Activated CD8-positive, alpha-beta memory T cell treated with anti-CD3 and anti-CD28 coated beads for 1 hour (primary cell): ENCODE measurements at places on chromosomes 12 and 14.

- DNase-seq: no peak
These were observed 244.9 kb downstream of the C12orf50 start for GRCh38 chr12:87784350-87784749.

- DNase-seq: no peak
These were observed 111.0 kb upstream of the LHX5 start for GRCh38 chr12:113582521-113583218.

DNA sequence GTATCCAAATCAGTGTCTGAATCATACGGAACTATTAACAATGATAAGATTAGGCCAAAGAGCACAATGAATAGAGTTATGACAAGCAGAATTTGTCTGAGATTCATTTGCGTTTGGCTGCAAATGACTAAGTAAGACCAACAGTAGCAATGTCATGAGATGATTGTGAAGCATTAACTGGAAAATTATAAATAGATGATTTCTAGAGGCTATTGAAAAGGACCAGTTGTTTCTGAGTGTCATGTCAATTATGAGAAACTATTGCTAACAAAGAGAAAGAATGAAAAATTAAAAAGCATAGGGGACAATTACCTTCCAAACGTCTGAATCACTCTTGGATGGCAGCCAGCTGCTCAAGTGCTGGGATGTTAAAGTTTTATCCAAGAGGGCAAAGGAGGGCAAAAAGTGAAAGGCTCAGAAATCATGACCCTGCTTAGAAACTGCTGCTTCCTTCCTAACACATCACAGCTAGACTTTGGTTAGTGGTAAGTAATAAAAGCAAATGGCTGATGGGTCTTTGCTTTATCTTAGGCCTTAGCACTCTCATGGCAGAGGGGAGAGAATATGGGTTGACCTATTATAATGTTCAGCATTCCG, 89.0 kb downstream of the AKAP6 start:
- no peak for DNase-seq

DNA sequence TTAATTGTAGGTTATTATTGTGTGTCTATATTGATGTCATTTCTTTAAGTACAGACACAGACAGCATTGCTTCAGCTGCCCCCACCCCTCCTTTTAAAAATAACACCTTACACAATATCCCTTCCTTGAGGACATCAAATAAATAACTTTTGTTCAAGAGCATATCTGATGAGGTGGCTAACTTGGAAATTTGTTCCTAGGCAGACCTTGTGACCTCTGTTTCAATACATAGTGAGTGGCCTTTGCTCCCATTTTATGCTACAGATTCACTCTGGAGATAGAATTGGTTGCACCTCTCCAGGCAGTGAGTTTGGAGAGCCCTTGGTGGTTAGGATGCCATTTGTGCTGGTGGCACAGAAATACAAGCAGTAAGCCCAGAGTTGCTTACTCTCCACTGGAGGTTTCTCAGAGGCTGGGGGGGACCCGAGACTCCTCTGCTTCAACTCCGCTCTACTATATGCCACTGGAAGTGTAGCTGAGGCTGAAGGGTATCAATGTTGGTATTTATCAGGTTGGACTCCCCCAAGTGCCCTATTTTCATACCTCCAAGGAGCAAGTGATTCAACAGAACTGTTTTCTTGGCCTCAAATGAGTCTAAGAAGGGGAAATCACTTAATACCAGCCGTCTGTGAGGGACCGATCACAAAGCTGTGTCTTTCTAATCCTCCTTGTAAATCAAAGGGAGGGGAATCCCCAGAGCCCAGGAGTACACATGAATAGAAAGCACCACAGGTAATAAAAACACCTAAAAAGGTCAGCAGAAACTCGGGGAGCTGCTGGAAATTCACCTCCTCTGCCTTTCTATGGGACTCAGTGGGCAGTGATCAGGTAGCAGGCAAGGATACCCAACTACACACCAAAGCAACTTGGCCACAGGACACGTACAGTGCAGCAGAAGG, 463.1 kb downstream of the RAD51B start:
- DNase-seq: no peak

GRCh38 chr12:28446031-28446430, 255.8 kb downstream of the CCDC91 start:
- no peak for DNase-seq

GRCh38 chr12:30015631-30016337, 232.0 kb upstream of the TMTC1 start:
- no peak for DNase-seq

GRCh38 chr14:68924186-68925158, 54.6 kb downstream of the ACTN1 start:
- DNase-seq: no peak

GRCh38 chr14:101039031-101039754, 135.7 kb upstream of the RTL1 start:
- DNase-seq: no peak

- DNase-seq: no peak
These were observed 156.0 kb downstream of the LRIG3 start for GRCh38 chr12:58764100-58764953.

GRCh38 chr14:95707327-95707726, 6.6 kb downstream of the TCL1A start:
- no peak for DNase-seq

DNA sequence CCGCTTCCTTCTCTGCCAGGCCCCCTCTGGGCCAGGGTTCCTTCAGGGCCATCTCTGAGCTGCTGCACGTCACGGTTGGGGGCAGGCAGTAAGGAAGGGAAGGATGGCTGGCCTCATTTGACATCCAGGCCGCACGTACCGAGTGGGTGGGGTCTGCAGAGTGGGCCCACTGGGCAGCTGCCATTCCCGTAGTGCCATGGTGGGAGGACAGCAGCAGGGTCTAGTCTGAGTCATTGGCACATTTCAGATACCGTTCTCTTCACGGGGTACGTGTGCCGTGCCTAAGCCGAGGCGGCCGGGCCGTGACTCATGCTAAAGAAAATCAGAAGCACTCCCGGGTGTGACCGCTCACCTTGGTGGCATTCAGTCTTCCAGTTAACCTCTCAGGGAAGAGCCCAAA, 43.9 kb downstream of the IL31 start:
- no peak for DNase-seq

GRCh38 chr14:103704708-103705107, 10.5 kb downstream of the XRCC3 start:
- DNase-seq: no peak

DNA sequence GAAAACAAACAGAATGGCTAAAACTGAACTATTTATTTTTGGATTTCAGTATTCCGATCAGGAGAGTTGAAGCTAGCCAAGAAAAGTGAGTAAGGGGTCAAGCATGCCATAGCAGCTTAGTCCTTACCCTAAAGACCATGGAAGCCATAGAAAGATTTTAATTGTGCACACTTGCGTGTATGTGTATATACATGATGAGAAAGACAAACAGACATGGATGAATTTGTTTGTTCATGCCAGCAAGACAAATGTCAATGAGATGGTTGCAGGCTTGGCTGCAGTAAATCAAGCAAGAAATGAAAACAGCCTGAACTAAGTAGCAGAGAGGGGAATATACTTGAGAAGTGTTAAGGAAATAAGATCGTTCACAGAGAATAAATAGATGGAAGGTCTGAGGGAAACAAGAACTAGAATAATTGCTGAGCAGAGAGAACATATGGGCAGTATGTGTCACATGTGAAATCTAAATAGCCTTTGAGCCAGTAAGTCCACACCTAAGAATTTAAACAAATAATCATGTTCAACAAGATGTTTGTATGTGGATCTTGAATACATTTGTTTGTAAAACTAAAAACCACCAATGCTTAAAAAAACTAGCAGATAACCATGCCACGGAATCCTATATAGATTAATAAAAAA, 14.8 kb downstream of the SNW1 start:
- DNase-seq: no peak

GRCh38 chr14:70045844-70046535, 142.8 kb downstream of the SLC8A3 start:
- no peak for DNase-seq

DNA sequence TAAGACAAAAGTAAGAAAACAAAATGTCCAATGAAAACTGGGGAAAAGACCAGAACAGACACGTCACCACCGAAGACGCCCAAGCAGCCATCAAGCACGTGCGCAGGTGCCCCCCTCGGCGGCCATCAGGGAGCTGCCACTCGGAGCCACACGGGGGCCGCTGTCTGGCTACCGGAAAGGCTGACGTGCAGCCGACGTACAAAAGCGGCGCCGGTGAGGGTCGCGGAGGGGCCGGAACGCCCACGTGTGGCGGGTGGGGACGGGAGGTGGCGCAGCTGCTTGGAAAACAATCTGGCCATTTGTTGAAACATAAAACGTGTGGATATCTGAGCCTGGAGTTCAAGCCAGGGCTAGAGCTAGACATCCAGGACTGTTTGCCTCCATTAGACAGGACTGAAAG, 60.7 kb downstream of the GALNT9 start:
- no peak for DNase-seq

DNA sequence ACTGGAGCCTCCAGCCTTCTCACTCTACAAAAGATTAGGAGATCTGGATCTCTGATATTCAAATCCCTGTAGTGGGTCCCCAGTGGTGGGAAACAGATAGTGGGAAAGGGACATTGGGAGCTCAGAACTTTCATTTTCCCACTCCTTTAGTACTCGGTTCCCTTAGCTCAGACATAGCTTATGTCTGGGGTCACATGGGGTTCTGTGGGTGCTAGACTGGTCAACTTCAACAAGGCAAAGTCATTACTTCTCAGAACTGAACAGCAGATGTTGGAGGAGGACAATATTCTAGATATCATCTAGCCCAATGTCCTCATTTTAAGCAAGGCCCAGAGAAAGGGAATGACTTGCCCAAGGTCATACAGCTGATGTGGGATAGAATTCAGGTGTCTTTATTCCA, 19.5 kb upstream of the ITGA5 start:
- DNase-seq: no peak

- DNase-seq: no peak
These were observed 1.6 kb upstream of the TXNRD1 start for GRCh38 chr12:104213952-104214351.

DNA sequence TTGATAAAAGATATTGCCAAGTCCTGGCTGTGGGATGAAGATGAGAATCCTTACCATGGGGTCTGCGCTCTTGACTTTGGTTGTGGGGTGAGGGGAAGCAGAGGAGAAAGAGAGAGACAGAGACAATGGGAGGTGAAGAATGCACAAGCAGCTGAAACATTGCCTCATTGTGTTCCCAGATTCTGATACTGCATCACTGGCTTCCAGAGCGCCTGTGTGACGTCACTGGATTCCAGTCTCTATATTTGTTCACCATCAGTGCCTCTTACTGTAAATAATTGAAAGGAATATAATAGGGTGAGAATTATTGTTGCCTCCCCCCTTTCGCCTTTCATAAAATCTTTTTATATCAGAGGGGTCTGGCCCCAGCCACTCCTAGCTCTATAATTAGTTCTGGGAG, 188.9 kb upstream of the NTF3 start:
- DNase-seq: no peak

DNA sequence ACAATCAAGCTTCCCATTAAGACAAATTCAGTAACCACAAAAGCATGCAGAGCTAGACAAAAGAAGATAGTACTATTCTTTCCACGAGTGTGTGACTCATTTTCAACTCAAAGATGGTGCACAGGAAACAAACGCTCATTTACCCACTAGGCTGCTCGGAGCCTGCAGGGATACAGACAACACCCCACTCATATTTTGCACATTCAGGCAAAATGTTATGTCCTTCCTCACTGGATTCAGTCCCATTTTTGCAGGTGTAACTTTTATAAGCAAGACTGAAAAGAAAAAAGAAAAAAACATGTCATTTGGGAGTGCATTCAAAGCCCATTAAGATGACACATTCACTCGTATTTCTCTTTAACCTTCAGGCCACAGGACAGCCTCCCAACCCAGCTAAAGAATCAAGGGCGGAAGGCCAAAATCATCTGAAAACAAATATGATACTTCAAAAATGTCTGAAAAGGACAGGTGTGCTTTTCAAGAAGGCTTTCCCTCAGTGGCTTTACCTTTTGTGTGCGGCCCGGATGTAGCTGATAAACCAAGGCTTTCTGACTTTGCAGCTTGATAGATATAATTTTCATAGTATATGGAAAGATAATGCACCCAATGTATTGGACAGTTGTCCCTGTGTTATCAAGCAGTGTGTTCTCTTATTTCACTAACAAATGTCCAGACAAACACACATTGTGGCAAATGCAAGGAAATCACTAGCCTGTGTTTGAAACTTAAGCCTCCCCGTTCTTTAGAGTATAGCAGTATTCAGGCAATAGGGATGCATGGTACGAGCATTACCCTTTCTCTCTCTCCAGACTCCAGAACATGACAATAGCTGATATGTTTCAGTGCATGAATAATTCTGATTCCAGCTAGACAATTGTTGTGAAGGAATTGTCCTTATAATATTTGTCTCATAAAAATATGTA, 147.8 kb upstream of the KRR1 start:
- no peak for DNase-seq

DNA sequence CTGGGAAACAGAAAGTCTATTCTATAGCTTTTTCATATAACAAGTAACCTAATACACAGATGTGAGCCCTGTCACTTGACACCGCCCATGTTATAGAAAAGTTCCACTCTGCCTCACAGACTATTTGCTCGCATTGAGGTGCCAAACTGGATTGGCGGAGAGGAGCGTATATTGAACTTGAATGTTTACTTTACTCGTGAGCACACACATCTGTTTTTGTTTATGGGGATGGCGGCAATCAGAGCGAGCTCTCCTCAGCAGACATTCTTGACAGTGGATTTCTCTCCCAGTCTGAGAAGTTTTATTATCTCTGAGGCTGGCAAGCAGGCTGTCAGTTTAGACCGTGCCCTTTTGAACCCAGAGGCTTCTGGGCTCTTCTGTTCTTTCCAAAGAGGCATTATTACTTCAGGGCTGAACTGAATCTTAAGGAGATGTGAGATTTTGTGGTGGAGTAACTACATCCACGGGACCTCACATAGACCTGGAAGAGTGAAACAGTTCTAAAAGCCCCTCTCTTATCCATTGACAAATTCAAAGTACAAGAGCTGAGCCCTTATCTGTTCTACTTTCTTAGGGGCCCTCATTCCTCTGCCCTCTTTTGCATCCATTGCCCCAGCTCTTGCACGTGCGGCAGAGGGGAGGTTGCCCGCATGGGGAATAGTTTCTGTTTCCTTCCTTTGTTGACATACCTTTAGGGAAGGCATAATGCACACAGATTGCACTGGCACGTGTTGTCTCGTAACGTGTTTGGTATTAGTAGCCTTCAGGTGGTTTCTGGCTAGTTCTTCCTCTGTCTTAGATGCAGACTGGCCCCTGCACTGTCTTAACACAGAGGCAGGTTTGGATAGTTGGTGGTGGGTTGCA, 68.2 kb downstream of the DRAM1 start:
- no peak for DNase-seq

GRCh38 chr12:69515394-69515930, 45.3 kb downstream of the FRS2 start:
- DNase-seq: no peak

- DNase-seq: no peak
These were observed 298.1 kb downstream of the VRK1 start for GRCh38 chr14:97095269-97095668.
